ENCODE measurements at places on chromosomes 1 and 21.

- no peak for DNase-seq
Measured at GRCh38 chr1:54080598-54081049, 27.2 kb downstream of the TCEANC2 start.

GRCh38 chr1:21511579-21512522 is 2.6 kb downstream of the ALPL start:
- peak; percentile 99 for DNase-seq

GRCh38 chr1:2641381-2642130 is 8.7 kb upstream of the MMEL1 start:
- DNase-seq = no peak

GRCh38 chr1:109807402-109807801 is 43.7 kb upstream of the EPS8L3 start:
- no peak for DNase-seq

DNA sequence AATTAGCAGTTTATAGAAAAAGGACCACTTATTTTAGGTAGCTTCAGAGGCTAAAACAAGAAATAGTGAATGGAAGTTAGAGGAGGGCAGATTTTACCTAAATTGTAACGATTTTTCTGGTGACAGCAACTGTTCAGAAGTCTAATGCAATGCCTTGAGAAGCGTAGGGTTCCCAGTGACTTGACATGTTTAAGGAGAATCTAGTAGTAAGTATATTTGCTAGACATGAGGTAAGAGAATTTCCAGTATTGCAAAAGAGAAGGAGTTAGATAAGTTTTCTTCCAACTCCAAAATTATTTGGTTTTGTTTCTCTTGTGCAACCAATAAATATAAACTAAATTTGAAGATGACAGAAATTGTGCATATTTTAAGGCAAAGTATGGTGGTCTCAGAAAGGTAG is 140.0 kb downstream of the SMYD3 start:
- peak; percentile 52 for DNase-seq

GRCh38 chr1:31615414-31615813 is 2.1 kb upstream of the HCRTR1 start:
- no peak for DNase-seq

GRCh38 chr1:118247593-118247992 is 62.6 kb upstream of the SPAG17 start:
- no peak for DNase-seq

- no peak for DNase-seq
Measured at GRCh38 chr1:145926686-145927062, 610 bp downstream of the RBM8A start.

GRCh38 chr1:35856964-35857363 is 26.0 kb upstream of the AGO1 start:
- DNase-seq = no peak

GRCh38 chr21:18129526-18129925 is 115.1 kb upstream of the CHODL start:
- no peak for DNase-seq

GRCh38 chr1:31476891-31477846 is 64.2 kb downstream of the SERINC2 start:
- DNase-seq = peak; percentile 18

DNA sequence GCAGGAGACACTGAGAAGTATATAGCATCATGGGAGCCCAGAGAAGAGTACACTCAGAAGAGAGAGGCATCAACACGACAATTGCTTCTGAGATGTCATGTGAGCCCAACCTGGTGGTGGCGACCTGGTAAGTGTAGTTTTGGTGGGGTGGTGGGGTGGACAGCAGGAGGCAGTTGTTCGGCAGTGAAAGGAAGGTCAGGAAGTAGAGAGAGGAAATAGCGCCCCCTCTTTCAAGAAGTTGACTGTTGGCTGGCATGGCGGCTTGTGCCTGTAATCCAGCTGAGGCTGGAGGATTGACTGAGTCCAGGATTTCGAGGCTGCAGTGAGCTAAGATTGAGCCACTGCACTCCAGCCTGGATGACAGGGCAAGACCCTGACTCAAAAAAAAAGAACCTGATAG is 12.6 kb downstream of the RSPO1 start:
- no peak for DNase-seq

GRCh38 chr1:60895252-60895651 is 187.1 kb upstream of the NFIA start:
- DNase-seq = no peak

GRCh38 chr1:178928976-178929375 is 58.1 kb upstream of the ANGPTL1 start:
- DNase-seq = no peak

DNA sequence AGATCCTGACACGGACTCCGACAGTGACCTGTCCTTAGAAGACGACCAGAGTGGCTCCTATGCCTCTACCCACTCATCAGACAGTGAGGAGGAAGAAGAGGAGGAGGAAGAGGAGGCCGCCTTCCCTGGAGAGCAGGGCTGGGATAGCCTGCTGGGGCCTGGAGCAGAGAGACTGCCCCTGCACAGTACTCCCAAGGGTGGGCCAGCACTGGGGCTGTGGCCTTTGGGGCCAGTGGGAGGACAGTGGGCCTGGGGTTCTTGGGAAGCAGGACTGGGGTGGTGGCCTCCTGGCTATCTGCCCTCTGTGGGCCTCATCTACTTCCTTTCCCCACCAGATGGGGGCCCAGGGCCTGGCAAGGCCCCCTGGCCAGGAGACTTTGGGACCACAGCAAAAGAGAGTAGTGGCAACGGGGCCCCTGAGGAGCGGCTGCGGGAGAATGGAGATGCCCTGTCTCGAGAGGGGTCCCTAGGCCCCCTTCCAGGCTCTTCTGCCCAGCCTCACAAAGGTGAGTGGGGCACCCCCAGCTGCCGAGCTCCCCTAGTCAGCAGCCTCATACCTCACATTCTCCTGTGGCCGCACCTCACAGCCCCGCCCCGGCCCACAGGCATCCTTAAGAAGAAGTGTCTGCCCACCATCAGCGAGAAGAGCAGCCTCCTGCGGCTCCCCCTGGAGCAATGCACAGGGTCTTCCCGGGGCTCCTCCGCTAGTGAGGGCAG is 10.0 kb downstream of the PSRC1 start:
- no peak for DNase-seq

GRCh38 chr1:6454856-6455751 is 10.9 kb downstream of the TNFRSF25 start:
- DNase-seq = peak; percentile 25

DNA sequence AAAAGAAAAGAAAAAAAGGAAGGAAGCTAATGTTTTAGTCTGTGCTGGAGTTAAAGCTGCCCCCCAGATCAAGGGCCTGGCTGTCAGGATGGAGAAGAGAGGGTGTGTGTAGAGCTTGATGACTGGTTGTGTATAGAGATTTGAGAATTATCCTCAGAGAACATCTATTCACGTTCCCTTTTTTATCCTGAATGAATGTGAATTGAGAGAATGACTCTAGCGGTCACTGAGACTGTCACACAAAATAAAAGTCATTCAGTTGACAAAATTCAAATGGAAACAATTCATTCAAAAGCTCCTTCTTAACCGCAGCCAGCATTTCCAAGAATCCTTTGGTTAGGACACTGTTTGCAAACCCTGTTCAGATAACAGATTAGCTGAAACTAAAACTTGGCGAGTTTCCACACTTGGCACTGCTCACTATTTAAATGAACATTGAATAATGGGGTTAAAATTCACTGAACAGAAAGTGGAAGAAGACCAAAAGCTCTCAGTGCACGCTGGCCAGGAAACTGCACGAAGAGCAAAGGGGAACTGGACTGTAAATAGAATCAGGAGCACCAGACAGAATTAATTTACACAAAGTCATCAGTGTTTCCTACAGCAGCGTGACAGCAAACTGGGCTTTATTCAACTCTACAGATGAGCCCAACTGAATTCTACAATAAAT is 13.6 kb upstream of the FAM89A start:
- peak; percentile 87 for DNase-seq

GRCh38 chr1:200291106-200291505 is 118.7 kb downstream of the ZNF281 start:
- no peak for DNase-seq

DNA sequence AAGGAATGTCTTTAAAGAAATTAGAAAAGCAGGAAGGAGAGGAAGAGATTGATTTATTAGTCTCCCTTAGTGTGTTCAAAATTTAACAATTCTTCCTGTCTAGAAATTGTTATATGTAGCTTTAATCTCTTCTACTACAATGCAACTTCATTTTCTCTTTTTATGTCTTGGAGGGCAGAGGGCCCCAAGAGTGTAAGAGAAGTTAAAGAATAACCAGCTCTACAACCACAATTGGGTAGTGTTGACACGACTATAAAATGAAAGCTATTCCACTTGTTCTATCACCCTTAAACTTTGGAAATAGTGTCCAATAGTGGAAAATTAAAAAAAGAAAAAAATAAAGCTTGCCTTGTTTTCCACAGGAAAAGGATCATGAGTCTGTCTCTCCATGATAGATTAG is 82.6 kb upstream of the DPYD start:
- no peak for DNase-seq

GRCh38 chr1:158547533-158547932 is 6.7 kb downstream of the OR6Y1 start:
- DNase-seq = no peak

DNA sequence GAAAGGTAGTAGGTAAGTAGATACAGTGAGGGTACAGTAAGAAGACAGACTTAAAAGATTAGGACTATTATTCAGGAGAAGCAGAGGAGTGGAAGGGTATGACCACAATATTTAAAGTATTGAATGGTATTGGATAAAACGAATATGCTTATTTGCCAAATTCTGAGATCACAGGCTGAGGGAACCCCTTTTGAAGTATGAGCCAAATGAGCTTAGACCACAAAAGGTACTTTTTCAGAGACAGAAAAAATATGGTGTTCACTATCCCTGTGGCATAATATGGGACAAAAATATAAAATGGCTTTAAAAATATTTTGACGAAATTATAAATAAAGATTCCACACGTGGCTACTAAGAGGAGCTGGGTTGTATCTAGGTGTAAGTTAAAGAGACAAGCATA is 880 bp upstream of the MTF2 start:
- DNase-seq = no peak

GRCh38 chr1:244296003-244296402 is 155.7 kb downstream of the ADSS2 start:
- DNase-seq = no peak

DNA sequence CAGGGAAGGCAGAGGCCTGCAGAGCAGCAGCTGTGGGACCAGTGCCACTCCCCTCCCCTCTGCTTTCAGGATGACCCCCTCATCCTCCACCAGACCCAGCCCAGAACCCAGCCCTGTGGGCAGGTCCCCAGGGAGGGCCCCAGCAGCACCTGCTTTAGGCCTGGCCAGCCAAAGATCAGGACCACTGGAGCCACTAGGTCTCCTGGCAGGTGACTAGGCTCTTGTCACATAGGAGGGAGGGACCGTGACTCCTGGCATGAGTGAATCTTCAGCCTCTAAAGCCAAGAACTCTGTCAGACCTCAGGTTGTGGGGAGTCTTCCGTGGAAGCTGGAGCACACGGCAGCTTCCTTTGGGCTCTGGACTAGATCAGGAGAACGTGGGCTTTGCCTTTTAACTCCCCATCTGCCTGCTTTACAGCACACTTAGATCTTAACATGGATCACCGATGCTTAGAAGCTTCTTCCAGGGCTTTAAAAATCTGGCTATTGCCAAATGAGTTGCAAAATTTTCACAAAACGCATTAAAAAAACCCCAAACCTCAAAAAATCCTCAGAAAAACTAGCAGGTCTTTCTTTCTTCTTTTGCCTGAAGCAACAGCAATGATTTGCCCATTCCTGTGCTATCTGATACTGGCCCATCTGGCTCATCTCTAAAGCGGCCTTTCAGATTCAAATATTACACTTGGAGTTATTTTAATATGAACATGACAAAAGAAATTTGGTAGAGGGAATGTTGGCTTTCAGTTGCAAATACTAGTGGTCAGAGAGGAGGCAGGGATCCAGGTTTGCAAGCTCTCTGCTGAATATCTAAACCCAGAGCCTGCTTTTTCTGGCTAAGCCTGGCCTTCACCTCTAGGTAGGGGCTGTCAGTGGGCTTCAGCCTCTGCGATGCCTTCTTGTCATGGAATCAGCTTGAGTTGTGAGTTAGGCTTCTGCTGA is 235.2 kb downstream of the SDCCAG8 start:
- DNase-seq = peak; percentile 50

- peak; percentile 2 for DNase-seq
Measured at GRCh38 chr1:197567442-197567841, 207.8 kb downstream of the DENND1B start.

DNA sequence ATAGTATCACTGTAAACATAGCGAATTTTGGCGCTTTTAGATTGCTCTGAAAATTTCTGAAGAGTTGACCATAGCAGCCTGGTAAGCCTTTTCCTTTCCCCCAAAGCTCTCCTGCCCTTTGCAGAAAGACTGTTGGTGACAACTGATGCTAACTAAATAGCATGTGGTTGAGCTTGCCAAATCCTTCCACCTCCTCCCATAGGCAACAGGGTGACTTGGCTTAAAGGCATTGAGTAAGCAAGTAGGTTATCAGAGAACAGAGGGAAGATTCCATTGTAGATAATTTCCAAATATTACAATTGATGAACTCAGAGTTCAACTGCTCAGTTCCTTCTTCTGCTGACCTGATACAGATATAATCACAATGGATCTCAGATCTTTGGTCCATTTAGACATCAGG is 19.9 kb upstream of the HMGCL start:
- DNase-seq = no peak

DNA sequence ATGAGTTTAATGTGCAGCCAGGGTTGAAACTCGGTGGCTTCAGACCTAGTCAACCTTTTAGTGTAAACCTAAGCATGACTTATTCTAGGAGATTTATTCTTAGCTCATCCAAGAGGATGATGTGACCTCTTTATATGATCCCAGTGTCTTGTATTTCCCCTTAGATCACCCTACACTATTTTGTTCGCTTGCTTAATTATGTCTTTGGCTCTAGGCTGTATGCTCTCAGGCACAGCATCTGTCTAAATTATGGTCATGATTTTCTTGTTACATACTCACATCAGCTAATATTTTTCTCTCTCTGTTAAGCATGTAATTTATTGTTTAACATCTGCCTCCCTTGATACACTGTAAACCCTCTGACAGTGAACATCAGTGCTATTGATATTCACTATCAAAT is 19.1 kb downstream of the COL11A1 start:
- DNase-seq = no peak

- no peak for DNase-seq
Measured at GRCh38 chr1:46368791-46369190, 25.3 kb upstream of the FAAH start.

- no peak for DNase-seq
Measured at GRCh38 chr1:228346731-228347130, 59.9 kb downstream of the TRIM11 start.

GRCh38 chr1:55623311-55623710 is 408.1 kb upstream of the USP24 start:
- no peak for DNase-seq

GRCh38 chr21:15092745-15093144 is 27.9 kb upstream of the NRIP1 start:
- DNase-seq = no peak

- no peak for DNase-seq
Measured at GRCh38 chr21:43873673-43874072, 8.7 kb downstream of the AGPAT3 start.

GRCh38 chr1:87937831-87938395 is 609.2 kb downstream of the LMO4 start:
- DNase-seq = no peak

DNA sequence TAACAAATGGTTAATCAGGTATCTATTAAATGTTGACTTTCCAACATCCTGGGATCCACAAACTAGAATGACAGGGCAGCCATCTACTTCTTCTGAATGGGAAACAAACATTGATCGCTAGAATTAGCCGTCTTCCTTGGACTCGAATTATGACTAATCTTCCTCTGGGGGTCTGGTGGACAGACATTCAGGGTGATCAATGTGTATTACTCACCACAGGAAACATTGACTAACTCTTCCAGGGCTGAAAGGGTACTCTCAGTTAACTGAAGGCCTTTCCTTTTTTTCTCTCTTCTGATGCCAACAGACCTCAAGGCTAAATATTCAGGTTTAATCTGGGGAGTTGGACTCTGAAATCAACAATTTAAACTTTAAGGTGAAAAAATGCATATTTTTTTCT is 9.5 kb downstream of the NOL9 start:
- peak; percentile 78 for DNase-seq
